COLO829 (cell line): ENCODE measurements at places on chromosomes 16 and 17.

- DNase-seq: no peak
These were observed 53.9 kb upstream of the ACSF3 start for GRCh38 chr16:89039756-89040155.

- DNase-seq: no peak
These were observed 96.6 kb downstream of the LYRM1 start for GRCh38 chr16:20997147-20997546.

- DNase-seq: no peak
These were observed 686.8 kb upstream of the KIF2B start for GRCh38 chr17:53135969-53136368.

DNA sequence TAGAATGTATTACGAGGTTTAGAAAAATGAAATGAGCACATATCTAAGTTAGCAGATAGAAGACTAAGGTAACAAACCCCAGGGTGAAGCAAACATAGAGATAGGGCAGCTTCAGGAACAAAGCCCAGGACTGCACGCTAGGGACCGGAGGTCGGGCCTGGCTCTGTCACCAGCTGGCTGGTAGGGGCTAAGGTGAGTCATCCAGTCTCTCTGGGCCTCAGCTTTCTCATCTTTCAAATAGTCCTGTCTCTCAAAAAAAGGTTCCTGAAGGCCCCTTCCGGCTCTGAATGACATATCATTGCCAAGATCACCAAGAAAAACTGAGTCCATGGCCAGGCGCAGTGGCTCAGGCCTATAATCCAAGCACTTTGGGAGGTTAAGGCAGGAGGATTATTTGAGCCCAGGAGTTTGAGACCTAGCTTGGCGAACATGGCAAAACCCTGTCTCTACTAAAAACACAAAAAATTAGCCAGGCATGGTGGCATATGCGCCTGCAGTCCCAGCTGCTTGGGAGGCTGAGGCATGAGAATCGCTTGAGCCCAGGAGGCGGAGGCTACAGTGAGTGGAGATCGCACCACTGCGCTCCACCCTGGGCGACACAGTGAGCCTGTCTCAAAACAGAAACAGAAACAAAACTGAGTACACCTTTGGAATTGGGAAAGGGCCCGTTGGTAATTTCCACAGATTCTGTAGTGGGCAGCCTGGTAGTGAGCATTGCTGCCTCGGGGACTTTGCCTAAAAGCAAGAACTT, 26.0 kb downstream of the PKD1L3 start:
- DNase-seq: no peak

- no peak for DNase-seq
These were observed 108.2 kb downstream of the VAT1L start for GRCh38 chr16:77896415-77897128.

DNA sequence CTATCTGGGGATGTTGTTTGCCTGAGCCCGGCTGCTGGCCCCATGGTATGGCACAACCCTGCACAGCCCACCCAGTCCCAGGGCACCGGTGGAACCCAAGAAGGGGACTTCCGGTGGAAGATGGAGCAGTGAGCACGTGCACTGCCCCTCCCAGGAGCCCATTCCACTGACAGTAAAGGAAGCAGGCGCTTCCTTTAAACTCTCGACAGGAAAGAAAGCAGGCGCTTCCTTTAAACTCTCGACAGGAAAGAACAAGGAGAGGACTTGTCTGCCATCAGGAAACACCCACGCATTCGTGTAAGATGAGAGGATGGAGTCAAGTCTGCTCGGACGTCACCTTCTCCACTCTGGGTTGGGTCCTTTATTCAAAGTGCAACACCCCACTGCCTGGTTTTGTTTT, 53.7 kb downstream of the IL21R start:
- DNase-seq: peak; percentile 94

DNA sequence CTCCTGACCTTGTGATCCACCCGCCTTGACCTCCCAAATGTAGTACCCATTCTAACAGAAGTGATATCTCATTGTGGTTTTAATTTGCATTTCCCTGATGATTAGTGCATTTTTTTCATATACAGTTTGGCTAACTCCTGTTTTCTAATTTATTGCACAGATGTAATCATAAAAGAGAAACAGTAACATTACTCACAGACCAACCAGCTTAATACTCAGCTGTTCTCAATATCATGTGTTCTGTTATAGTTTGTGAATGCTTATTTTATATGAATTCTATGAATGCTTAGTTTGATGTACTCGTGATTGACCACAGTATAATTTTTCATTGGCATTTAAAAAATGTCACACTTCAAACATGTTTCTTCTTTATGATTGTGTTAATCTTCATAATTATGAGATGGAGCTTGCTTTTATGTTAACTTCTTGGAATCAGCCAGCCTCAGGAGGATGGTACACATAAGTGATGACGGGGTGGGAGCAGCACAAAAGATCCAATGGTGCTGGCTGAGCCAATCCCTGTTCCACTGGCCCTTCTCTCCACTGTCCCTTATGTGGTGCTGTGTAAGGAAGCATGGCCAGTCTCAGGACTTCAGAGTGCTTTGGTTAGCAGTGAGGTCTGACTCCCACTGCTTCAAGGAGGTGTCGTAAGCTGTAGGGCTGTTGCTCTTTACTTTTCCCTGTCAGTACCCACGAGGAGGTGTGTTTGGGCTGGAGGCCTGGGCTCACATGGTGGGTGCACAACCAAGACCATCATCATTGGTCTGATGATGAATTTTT, 191.0 kb downstream of the SPECC1 start:
- DNase-seq: no peak

GRCh38 chr17:30858556-30859250, 26.9 kb downstream of the ATAD5 start:
- no peak for DNase-seq

DNA sequence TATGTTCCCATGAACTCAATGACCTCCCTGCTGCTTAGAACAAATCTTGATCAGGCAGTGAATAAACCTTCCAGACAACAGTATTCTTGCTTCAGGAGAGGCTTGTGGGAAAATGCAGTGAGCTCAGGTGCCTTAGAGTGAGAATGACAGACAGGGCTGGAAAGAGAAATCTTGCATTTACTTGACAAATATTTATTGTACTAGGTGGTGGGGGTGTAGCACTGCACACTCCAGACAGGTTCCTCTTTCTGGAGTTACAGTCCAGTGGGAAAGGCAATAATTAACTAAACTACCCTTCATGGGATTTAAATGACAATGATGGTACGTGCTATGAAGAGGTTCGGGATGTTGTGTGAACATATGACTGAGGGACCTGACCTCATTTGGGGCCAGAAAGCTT, 182.9 kb downstream of the SHISA9 start:
- DNase-seq: no peak
